Stomach (tissue), 19 donors: ENCODE measurements at places on chromosomes 6 and 20.

GRCh38 chr20:611843-612185 is 1.7 kb upstream of the TCF15 start:
- peak; percentile 46 for DNase-seq

GRCh38 chr6:21800948-21801438 is 207.4 kb downstream of the SOX4 start:
- DNase-seq = no peak

- DNase-seq = no peak
Observed at GRCh38 chr20:32702706-32703425, 29.1 kb upstream of the C20orf203 start.

- DNase-seq = no peak
Observed at GRCh38 chr6:108263371-108263770, 2.5 kb upstream of the SNX3 start.

DNA sequence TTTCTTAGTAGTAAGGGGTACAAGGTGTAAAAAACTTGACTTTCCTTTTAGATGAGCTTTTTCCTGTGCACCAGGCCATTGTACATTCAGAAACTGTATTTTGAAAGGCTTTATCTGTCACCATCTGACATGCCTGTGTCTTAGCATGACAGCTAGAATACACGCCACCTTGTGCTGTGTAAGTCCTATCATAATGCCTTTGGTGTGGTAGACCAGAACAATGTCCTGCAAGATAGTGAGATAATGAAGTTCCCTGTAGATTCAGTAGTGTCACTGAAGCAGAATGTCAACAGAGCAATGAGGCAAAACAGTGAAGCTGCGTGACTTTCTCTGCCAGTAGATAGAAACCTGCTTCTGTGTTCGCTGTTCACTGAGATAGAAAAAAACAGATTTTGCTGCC is 105.8 kb downstream of the JAG1 start:
- DNase-seq = no peak

DNA sequence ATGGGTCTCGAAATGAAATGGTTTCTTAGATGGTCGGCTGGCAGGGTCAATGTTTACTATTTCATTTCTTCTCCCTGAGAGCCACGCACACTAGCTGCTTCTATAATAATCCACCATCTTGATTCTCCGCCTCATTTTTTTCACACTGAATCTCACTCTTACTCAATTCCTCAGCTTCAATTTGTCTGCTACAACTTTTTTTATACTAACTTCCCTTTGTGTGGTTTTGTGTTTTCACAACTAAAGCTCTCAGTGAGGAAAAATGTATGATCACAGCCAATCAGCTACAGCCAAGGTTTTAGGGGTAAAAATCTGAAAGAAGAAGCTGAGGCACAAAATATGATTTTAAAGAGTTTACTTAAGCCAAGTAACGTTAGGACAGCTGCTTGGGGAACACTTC is 1309.4 kb downstream of the EPHA7 start:
- no peak for DNase-seq

DNA sequence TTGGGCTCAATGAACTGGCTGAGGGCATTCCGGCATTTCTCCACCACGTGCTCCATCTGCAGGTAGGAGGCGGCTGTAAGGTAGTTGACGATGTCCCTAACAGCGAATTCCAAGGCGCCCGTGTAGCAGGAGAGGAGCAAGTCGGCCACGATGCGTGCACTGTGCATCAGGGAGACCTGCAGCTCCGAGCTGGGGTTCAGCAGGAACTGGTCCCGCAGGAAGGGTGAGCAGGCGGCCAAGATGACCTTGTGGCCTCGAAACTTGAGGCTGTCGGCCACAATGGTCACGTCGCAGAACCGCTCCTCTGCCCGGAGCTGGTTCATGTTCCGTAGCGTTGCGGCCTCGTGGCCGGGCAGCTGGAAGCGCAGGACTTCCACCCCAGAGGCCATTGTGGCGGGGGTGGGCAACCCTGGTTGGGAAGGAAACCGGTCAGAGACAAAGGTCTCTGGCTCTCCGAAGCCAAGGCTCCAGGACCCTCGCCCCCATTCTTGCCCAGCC is 920 bp downstream of the ZBTB12 start:
- no peak for DNase-seq

GRCh38 chr6:169854083-169854725 is 102.8 kb downstream of the ERMARD start:
- DNase-seq = no peak

GRCh38 chr20:55333798-55334197 is 671.5 kb downstream of the CBLN4 start:
- no peak for DNase-seq

DNA sequence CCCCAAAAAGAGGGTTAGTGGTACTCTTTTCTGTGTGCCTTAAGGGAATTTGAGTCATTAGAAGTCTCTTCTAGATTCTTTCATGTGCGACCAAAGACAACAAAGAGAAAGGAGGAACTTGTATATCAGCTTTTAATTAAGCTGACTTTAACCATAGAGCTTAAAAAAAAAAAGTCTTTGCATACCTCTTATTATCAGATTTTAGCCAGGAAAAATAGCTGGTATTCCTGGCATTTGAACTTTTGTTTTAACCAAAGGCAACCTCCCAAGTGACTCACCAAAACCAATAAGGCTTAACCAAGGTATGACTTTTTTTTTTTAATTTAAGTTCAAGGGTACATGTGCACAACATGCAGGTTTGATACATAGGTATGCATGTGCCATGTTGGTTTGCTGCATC is 375.0 kb downstream of the CDC5L start:
- no peak for DNase-seq
